Thymus (tissue), 14 donors: ENCODE measurements at places on chromosomes 4 and X. TPM values are rescaled to one million over a fixed set of nuclear protein-coding genes. Genes with fewer than 3 reads are reported as not detected.

DNA sequence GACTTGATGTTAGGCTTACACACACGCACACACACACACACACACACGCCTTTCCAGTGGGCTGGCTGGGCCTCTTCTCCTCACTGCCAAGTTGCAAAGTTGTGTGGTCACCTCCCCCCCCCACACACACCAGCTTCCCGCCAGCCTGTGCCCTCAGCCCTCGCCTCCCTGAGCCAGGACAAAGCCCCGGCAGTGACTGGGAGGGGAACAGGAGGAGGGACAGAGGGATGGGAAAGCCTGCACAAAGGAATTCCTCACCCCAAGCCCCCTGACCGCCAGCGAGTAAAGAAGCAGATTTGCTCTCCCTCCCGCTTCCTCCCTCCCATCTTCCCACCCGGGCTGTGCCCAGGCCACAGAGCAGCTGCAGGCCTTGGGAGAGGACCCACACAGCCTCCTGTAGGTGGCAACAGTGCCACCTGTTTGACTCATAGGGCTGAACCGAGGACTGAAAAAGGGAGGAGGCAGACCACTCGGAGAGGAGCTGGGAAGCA is at the start of gene GDPD2:
TSS of gene GDPD2 (plus strand) at position 464 of the 491 bp plus-strand sequence. CDS start 1,671 bp downstream, outside the sequence.
- H3K27ac ChIP-seq = no peak within 1 kb of the TSS
- no peak for DNase-seq
- peaks cover 3% of the 10 kb centered on the region for H3K36me3 ChIP-seq

DNA sequence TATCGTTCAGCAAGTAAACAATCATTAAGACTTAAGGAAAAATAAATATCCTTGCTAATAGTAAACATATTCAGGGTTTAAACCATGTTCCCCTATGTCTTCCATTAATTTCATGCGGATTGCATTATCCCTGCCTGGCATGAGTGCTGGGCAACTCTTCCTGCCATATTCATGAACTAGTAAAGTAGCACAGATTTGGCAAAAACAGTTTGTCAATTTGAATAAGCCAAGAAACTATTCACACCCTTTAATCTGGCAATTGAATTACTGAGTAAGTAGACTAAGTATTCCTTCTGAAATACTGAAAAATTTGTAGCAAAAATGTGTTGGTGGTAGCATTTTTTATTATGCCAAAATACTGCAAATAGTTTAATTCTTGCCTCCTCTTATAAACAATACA is 512.0 kb downstream of the NLGN4X start:
- H3K36me3 ChIP-seq = no peaks in the 10 kb centered on the region
- no peaks in the 10 kb centered on the region for H3K4me1 ChIP-seq
- H3K27ac ChIP-seq = no peak overlapping the region
- H3K27me3 ChIP-seq = no peaks in the 10 kb centered on the region
- DNase-seq = no peak
- H3K4me3 ChIP-seq = no peak overlapping the region

DNA sequence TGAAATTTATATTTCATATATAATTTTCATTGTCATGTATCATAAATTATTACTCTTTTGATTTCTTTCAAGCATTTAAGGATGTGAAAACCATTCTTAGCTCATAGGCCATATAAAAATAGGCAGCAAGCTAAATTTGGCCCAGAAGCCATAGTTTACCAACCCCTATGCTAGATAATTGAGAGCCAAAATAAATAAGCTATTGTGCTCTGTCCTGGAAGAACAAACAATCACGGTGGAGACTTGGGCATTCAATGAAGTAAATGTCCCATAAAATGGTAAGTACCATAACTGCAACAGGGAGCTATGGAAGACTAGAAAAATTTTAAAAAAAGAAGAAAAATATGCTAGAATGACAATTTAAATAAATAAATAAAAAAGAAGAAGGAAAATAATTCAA is 60.9 kb upstream of the PACRGL start:
- no peaks in the 10 kb centered on the region for H3K27me3 ChIP-seq
- no peak overlapping the region for H3K27ac ChIP-seq
- no peak for DNase-seq

DNA sequence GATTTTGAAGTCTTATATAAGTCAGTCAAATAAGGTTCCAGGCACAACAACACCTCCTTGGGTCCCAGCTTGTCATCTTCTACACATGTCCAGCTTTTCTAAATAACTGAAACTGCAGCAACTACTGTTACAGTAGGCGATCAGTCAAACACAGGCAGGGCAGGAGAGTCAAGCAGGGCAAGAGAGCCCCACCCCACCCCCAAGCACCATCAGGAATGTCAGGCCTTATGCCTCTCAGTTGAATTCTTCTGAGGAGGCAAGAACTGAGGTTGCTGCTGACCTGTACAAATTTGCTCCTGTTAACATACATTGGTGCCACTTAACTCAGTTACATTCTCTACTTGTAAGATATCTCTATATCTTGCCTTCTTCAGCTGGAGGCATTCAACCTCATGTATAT is 608.8 kb upstream of the PCDH10 start:
- no peak overlapping the region for H3K27ac ChIP-seq
- H3K4me1 ChIP-seq = no peaks in the 10 kb centered on the region
- H3K27me3 ChIP-seq = no peaks in the 10 kb centered on the region
- H3K4me3 ChIP-seq = no peak overlapping the region
- H3K36me3 ChIP-seq = no peaks in the 10 kb centered on the region
- DNase-seq = no peak

GRCh38 chr4:6720202-6720699 is 4.3 kb downstream of the BLOC1S4 start:
- H3K27ac ChIP-seq = no peak overlapping the region
- no peak overlapping the region for H3K4me3 ChIP-seq
- H3K36me3 ChIP-seq = no peaks in the 10 kb centered on the region
- no peaks in the 10 kb centered on the region for H3K27me3 ChIP-seq
- peaks cover 10% of the 10 kb centered on the region for H3K4me1 ChIP-seq
- no peak for DNase-seq

GRCh38 chrX:17442898-17443297 is 67.9 kb downstream of the NHS start:
- no peaks in the 10 kb centered on the region for H3K27me3 ChIP-seq
- no peak for DNase-seq
- H3K4me1 ChIP-seq = no peaks in the 10 kb centered on the region
- H3K4me3 ChIP-seq = no peak overlapping the region
- no peak overlapping the region for H3K27ac ChIP-seq

DNA sequence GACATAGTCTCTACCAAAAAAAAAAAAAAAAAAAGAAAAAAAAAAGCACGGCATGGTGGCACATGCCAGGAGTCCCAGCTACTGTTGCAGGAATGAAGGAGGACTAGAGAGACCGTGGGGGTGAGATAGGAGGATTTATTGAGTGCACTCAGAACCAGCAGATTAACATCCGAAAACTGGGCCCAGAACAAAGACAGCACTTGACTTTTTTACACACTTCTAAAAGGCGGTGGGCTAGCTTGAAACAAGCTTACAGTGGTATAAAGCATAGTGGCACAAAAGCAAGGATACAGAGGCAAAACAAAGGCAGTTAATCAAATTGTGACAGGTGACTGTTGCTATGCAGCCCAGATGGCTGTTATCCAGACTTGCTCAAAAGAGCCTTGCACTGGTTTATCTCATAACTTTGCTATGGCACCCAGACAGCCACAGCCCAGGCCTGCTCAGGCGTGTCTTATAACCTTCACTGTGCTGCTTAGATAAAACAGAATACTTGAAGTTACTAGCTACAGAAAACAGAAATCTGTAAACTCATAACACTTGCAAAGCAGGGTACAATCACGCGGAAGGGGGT is 9.9 kb upstream of the PI4K2B start:
- H3K4me3 ChIP-seq = no peak overlapping the region
- H3K27me3 ChIP-seq = no peaks in the 10 kb centered on the region
- H3K4me1 ChIP-seq = no peaks in the 10 kb centered on the region

- DNase-seq = no peak
- H3K27ac ChIP-seq = no peak overlapping the region
- no peaks in the 10 kb centered on the region for H3K4me1 ChIP-seq
- H3K27me3 ChIP-seq = no peaks in the 10 kb centered on the region
Measured at GRCh38 chr4:101205916-101206315, 141.4 kb downstream of the PPP3CA start.

DNA sequence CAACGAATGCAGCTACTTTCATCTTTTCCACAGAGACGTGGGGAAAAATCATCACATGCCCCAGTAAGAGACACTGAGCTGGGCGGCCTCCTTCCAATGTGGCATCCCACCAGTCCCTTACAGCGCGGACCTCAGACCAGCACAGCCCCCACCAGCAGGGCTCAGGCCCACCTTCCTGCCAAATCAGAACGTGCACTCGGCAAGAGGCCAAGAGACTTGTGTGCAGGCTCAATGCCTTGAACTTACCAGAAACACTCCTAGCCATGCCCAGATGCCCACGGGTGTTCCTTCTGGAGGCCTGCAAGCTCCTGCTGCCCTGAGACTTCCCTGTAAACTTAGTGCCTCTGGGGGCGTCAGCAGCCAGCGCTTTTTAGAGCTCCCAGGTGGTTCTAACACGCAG is 31.2 kb downstream of the WDR1 start:
- no peaks in the 10 kb centered on the region for H3K27me3 ChIP-seq
- peaks cover 6% of the 10 kb centered on the region for H3K4me1 ChIP-seq
- H3K4me3 ChIP-seq = no peak overlapping the region
- no peak overlapping the region for H3K27ac ChIP-seq
- DNase-seq = no peak

- no peak overlapping the region for H3K27ac ChIP-seq
- no peak for DNase-seq
- H3K27me3 ChIP-seq = no peaks in the 10 kb centered on the region
Measured at GRCh38 chr4:165481053-165481835, 102.4 kb downstream of the CPE start.

DNA sequence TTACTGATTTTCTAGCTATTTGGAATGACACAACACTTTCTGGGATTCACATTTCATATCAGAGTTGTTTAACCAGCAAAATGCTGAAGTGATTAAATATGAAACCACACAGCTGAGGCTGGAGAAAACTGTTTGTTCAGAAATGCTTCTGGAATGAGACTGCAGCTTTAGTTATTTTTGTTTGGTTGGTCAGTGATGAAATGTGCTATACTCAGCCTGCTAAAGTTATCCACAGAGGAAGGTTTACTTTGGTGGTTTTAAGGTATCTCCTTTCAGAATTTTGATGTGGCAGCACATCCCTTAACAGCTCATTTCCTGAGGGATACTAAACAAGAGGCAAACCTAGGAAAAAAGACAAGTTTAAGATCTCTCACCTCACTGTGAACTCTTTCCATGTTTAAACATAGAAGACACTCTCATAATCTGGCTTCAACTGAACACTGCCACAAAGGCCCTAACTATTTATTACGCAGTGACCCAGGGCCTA is 106.6 kb upstream of the PDE5A start:
- H3K36me3 ChIP-seq = no peaks in the 10 kb centered on the region
- no peaks in the 10 kb centered on the region for H3K27me3 ChIP-seq
- H3K4me3 ChIP-seq = no peak overlapping the region
- DNase-seq = no peak
- H3K27ac ChIP-seq = no peak overlapping the region

- no peaks in the 10 kb centered on the region for H3K36me3 ChIP-seq
- no peaks in the 10 kb centered on the region for H3K27me3 ChIP-seq
- peaks cover 3% of the 10 kb centered on the region for H3K4me1 ChIP-seq
- DNase-seq = no peak
- no peak overlapping the region for H3K27ac ChIP-seq
- H3K4me3 ChIP-seq = no peak overlapping the region
Measured at GRCh38 chrX:9977635-9978034, 10.5 kb downstream of the CLDN34 start.

DNA sequence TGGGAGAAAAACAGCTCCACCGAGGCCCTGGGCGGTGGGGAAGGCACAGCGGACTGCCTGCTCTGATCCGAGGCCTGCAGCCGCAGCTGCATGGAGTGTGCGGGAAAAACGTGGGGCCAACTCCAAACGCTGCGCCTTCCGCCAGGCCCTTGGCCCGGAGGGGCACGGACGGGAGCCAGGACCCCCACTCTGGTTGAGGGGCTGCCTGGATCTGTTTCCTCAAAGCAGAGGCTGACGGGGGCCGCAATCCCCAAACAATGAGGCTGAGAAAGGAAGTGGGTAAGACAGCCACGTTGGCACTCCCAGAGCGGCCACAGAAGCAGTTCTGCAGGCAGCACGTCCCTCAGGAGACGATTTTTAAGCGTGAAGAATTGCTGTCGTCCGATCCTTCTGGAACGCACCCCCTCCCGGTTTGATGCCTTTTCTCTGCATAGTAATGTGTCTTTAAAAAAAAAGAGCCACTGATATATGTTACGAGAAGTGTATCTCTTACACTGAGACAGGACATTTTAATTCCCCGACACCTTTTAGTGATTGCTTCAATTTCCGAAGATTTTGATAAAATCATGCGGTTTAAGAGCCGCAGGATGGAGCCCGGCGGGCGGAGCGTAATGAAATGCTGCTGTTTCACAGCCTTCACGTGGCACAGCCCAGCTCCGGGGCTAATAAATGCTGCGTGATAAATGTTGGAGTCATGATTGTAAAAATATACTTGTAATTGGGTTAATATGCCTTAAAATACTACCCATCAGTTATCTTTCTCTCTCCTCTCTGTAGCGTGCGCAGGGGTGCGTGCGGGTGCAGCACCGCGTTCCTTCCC is 85.7 kb downstream of the FAM53A start:
- no peaks in the 10 kb centered on the region for H3K36me3 ChIP-seq
- H3K27me3 ChIP-seq = no peaks in the 10 kb centered on the region
- no peak overlapping the region for H3K4me3 ChIP-seq
- DNase-seq = no peak

- H3K4me3 ChIP-seq = no peak overlapping the region
- H3K36me3 ChIP-seq = no peaks in the 10 kb centered on the region
- no peak for DNase-seq
- no peak overlapping the region for H3K27ac ChIP-seq
- peaks cover 5% of the 10 kb centered on the region for H3K4me1 ChIP-seq
Measured at GRCh38 chr4:108838451-108838850, 75.6 kb upstream of the ETNPPL start.

DNA sequence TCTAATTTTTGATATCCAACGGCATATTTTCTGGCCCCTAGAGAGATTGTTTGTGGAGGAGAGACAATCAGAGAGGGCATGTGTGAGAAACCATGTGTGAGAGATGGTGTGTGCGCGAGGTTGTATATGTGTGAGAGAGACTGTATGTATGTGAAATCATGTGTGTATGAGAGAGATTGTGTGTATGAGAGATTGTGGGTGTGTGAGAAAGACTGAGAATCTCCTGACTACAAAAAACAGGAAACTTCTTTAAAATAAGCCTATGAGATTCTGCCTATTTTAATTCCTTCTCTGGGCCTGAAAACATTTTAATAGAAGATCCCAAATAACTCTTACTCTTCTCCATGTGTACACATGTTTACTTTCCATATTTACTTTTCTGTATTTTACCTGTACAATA is 1.5 kb upstream of the FAM241A start:
- H3K27ac ChIP-seq = no peak overlapping the region
- H3K4me3 ChIP-seq = no peak overlapping the region
- no peaks in the 10 kb centered on the region for H3K36me3 ChIP-seq
- H3K27me3 ChIP-seq = peaks cover 3% of the 10 kb centered on the region
- no peaks in the 10 kb centered on the region for H3K4me1 ChIP-seq

The GAGE12H gene
- total RNA-seq = not detected

The MAPK10 gene
- total RNA-seq = 3.7 TPM

The TMEM144 gene
- total RNA-seq = 2.5 TPM

The USP51 gene
- total RNA-seq = 2.5 TPM

The EDA gene
- 0.76 TPM for total RNA-seq

The MOSPD2 gene
- total RNA-seq = 8.4 TPM

The ODAPH gene
- not detected for total RNA-seq

The FRG2 gene
- total RNA-seq = 0.05 TPM

The BANK1 gene
- total RNA-seq = 1.7 TPM

The HMX1 gene
- not detected for total RNA-seq

The PPEF1 gene
- total RNA-seq = 0.28 TPM

The PI4K2B gene
- total RNA-seq = 20.4 TPM
